ENCODE measurements at places on chromosomes 6 and 20. TPM values are rescaled to one million over a fixed set of nuclear protein-coding genes. Genes with fewer than 3 reads are reported as not detected.

The FAM83B gene
- total RNA-seq = 0.49 TPM

The RAB44 gene
- under 0.01 TPM for total RNA-seq

The OLIG3 gene
- not detected for total RNA-seq

The TOX2 gene
- 0.74 TPM for total RNA-seq

Data from temporal lobe (tissue), 4 donors.